ENCODE measurements at places on chromosomes 5 and 9. TPM values are rescaled to one million over a fixed set of nuclear protein-coding genes. Genes with fewer than 3 reads are reported as not detected.
A peak's percentile ranks its signal among the peaks of the same experiment; 100 is the strongest.

CTSL gene
- total RNA-seq: 84.6 TPM

CARD6 gene
- 0.53 TPM for total RNA-seq

TAF11L3 gene
- not detected for total RNA-seq

NUDCD2 gene
- 27.1 TPM for total RNA-seq

RORB gene
- not detected for total RNA-seq

DNA sequence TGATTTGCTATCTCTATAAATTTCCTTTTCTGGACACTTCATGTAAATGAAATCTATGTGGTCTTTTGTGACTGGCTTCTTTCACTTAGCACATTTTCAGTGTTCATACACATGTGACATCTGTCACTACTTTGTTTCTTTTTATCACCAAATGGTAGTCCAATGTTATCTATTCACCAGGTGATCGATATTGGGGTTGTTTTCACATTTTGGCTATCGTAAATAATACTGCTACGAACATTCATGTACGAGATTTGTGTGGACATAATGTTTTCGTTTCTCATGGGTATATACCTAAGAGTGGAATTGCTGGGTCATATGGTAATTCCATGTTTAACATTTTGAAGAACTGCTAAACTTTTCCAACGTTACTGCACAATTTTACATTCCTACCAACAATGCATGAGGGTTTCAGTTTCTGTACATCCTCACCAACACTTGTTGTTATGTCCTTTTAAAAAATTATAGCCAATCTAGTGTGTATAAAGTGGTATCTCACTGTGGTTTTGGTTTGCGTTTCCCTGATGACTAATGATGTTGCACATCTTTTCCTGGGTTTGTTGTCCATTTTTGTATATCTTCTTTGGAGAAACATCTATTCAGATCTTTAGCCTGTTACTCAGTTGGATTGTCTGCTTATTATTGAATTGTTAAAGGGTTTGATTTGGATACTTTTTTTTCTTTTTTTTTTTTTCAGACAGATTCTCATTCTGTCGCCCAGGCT, 263.0 kb downstream of the PDZD2 start:
- H3K4me1 ChIP-seq: peaks cover 7% of the 10 kb centered on the region
- no peaks in the 10 kb centered on the region for H3K27me3 ChIP-seq
- no peak overlapping the region for H3K4me3 ChIP-seq
- H3K36me3 ChIP-seq: peaks cover 4% of the 10 kb centered on the region
- DNase-seq: no peak

DNA sequence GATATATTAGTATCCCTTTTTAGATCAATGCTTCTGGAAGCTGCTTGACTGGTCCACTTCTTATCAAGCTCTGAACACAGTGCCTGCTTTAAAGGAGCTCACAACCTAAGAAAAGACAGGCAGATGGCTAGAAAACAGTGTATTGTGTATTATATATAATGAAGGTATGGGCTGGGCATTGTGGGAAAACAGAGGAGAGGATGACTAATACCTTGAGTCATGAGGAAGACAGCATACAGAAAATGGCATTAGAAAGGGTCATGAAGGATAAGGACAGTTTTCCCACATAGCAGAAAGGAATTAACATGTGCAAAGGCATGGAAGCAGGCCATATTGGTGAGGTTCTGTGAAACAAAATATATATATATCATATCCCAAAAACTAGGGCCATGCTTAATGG, 309.6 kb downstream of the MLLT3 start:
- peak overlapping the region; percentile 70 for H3K27ac ChIP-seq
- no peak overlapping the region for H3K4me3 ChIP-seq
- no peaks in the 10 kb centered on the region for H3K36me3 ChIP-seq
- H3K4me1 ChIP-seq: peaks cover 46% of the 10 kb centered on the region

GRCh38 chr5:84362061-84362720, 22.5 kb downstream of the EDIL3 start:
- H3K36me3 ChIP-seq: peaks cover 3% of the 10 kb centered on the region
- no peaks in the 10 kb centered on the region for H3K27me3 ChIP-seq
- no peak for DNase-seq
- H3K4me1 ChIP-seq: peaks cover 60% of the 10 kb centered on the region
- no peak overlapping the region for H3K27ac ChIP-seq

- peak within 1 kb of the TSS; percentile 91 for H3K27ac ChIP-seq
- H3K4me3 ChIP-seq: peak within 1 kb of the TSS; percentile 81
Observed at GRCh38 chr5:132257131-132258101, at the start of gene PDLIM4. TSS of gene PDLIM4 (plus strand) at chr5:132257696. CDS start at chr5:132257735, 39 bp downstream.

DNA sequence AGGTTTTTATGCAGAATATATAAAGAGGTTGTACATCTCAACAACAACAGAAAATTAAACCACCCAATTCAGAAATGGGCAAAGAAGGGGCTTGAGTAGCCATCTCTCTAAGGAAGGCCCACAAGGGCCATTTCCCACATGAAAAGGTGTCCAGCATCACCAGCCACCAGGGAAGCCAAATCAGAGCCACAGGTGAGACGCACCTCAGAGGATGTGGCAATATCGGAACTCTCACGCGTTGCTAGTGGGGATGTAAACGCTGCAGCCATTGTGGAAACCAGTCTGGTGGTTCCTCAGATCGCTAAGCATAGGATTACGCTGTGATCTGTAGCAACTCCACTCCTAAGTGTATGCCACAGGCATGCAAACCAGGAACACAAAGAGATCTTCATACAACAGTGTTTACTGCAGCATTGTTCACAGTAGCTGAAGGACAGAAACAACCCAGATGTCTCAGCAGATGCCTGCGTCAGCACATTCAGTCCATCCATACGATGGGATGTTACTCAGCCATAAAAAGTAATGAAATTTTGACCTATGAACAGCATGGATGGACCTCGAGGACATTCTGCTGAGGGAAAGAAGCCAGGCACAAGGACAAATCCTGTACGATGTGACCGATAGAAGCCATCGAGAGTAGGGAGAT, 84.3 kb upstream of the CACNA1B start:
- peaks cover 40% of the 10 kb centered on the region for H3K36me3 ChIP-seq
- no peak overlapping the region for H3K4me3 ChIP-seq
- no peak overlapping the region for H3K27ac ChIP-seq
- no peaks in the 10 kb centered on the region for H3K27me3 ChIP-seq

DNA sequence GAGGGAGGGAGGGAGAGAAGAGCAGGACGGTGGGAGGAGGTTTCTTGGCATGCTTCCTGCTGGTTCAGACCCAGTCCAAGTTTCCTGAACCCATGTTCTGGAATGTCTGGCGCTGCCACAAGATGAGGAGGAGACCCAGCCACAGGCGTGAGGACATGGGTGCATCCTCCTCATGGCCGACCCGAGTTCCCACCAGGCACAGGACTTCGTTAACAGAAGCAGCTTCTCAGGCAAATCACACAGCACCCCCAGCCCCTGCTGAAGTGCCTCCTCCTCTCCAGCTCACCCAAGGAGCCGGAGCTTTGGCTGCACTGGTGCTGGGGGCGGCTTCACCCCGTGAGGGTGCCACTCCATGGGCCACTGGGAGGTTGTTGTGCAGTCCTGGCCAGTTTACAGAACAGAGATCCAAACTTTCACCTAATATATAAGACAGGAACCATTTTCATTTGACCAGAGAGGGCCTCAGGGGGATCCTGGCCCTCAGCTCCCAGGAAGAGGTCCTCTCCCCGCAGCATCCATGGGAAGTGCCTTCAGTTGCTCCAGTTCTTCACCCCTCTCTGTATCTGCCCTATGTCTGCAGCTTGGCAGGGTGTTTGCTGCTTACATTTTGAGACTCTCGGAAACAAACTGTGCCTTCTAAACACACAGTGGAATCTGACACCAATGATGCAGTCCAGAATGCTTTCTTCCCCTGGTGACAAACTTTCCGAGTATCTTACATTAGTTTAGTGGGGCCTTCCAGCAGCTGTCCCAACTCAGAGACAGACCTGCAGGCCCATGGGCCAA, 10.2 kb upstream of the NKD2 start:
- H3K4me3 ChIP-seq: no peak overlapping the region
- no peaks in the 10 kb centered on the region for H3K36me3 ChIP-seq
- H3K27me3 ChIP-seq: peaks cover 65% of the 10 kb centered on the region
- DNase-seq: no peak

DNA sequence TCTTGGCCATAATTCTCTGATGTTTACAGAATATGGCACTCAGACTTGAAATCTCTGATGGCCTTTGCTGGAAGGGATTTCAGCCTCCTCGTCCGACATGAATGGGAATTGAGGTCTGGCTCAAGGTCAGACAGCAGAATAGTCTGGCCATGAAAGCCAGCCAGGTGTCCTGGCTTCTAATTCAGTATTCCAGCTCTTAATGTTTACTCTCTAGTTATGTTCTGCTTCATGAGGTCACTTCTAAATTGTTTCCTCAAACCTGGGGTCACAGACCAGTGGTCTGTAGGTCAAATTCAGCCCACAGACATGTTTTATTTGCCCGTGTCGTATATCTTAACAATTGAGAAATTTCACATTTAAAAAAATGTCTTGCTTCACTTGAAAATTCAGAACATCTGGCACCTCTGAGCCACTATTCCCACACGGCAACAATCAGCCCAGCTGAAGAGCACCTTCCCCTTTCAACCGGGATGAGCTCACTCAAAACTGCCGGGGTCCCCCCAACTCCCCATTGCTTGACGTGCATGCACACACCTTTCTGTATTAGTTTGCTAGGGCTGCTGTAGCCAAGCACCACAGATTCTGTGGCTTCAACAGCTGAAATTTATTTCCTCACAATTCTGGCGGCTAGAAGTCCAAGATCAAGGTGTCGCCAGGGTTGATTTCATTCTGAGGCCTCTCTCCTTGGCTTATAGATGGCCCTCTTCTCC, 243.5 kb downstream of the ENC1 start:
- no peak overlapping the region for H3K27ac ChIP-seq
- peaks cover 12% of the 10 kb centered on the region for H3K4me1 ChIP-seq
- H3K4me3 ChIP-seq: no peak overlapping the region
- DNase-seq: no peak
- H3K27me3 ChIP-seq: no peaks in the 10 kb centered on the region
- H3K36me3 ChIP-seq: no peaks in the 10 kb centered on the region

DNA sequence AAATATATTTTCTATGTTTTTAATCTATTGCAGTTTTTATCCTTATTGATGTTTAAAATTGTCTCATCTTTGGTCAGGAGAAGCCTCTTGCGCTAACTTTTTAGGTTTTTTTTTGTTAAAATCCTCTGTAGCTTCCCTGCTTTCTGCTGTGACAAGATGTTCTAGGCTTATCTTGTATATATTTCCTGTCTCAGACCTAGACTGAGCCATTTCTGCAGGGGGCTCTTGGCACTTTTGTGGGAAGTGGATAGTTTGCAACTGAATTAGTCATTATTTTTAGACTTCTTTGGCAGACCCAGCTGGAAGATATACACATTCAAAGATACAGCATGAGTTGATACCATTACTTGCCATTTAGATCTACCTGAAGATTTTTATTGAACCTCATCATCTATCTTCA, 28.8 kb downstream of the TCERG1 start:
- H3K27me3 ChIP-seq: no peaks in the 10 kb centered on the region
- H3K36me3 ChIP-seq: peaks cover 28% of the 10 kb centered on the region
- peak overlapping the region; percentile 0 for H3K27ac ChIP-seq
- H3K4me3 ChIP-seq: no peak overlapping the region

DNA sequence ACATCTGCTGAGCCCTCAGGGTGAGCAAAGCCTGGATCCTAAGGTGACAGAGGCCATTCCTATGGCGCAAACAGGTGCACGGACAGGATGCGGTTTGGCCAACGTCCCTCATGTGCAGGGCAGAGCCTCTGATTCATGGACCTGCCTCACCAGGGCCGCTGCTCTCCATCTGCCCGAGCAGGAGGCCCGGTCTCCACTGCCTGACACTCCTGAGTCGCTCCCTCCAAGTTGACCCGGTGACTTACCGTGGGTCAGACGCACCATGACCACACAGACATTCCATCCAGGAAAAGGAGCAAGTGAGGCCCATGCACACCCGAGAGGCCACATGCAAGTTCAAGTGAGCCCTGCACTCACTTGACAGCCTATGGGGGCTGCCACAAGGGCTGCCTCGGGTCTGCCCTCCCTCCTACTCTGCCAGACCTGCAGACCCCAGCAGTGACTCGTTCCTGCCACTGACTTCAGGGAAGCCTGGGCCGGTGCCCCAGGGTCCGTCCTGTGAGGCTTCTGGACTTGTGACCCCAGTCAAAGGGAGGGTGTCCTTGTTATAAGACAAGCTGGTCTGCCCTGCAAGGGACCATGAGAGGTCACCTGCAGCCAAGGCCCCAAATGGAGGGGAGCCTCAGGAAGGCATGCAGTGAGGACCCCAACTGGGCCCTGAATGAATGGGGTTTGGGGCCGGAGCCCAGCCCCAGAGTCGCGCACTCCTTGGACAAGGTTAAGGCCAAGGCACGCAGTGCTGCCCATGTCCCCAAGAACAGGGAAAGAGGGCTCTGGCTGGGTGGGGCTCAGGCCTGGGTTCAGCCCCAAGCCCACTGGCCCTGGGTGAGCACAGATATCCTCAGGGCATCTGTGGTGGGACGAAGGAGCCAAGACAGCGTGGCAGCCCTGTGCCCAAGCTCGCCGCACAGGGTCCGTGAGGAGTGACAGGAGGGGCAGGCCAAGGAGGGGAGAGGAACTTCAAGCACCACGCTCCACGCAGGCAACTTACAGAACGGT, 10.1 kb downstream of the BRD3OS start:
- H3K27me3 ChIP-seq: no peaks in the 10 kb centered on the region
- H3K36me3 ChIP-seq: peaks cover 46% of the 10 kb centered on the region
- no peak overlapping the region for H3K27ac ChIP-seq
- H3K4me1 ChIP-seq: no peaks in the 10 kb centered on the region

- no peak for DNase-seq
- no peak overlapping the region for H3K4me3 ChIP-seq
- H3K27me3 ChIP-seq: no peaks in the 10 kb centered on the region
- H3K27ac ChIP-seq: peak overlapping the region; percentile 88
Observed at GRCh38 chr9:121331549-121331948, 38.5 kb downstream of the STOM start.

DNA sequence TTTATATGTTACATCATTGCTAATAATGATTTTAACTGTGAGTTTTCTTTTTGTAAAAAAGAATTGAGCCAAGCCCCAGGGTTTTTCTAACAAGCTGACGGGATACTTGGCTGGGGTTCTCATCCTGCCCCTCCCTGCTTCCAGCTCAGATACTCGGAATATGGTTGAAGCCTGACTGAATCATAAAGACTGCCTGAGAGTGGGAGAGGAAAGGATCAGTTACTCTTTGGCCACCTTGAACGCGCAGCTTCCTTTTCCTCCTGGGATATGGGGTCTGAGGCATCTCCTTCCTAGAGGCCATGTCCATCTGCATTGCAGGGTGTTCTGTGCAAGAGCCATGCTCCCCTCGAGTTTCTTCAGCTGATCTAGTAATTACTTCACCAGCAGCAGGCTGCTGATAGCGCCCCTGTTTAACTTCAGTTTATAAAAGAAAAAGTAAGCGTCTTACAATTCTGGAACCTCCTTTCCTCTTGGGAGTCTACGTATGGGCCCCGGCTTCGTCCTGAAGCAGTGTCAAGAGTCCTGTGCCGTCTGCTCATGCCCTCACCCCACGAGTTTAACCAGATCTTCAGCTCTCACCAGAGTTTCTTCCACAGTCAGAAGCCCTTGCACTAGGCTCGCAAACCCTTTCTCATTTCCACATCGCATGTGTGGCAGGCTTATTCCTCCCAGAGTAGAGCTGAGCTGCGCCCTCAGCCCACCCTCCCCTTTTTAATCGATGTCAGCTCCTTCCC, 130.0 kb downstream of the MVB12B start:
- no peaks in the 10 kb centered on the region for H3K36me3 ChIP-seq
- H3K27ac ChIP-seq: no peak overlapping the region
- H3K27me3 ChIP-seq: no peaks in the 10 kb centered on the region
- peaks cover 9% of the 10 kb centered on the region for H3K4me1 ChIP-seq
